ENCODE measurements at places on chromosomes 3 and 15.
A peak's percentile ranks its signal among the peaks of the same experiment; 100 is the strongest.

DNA sequence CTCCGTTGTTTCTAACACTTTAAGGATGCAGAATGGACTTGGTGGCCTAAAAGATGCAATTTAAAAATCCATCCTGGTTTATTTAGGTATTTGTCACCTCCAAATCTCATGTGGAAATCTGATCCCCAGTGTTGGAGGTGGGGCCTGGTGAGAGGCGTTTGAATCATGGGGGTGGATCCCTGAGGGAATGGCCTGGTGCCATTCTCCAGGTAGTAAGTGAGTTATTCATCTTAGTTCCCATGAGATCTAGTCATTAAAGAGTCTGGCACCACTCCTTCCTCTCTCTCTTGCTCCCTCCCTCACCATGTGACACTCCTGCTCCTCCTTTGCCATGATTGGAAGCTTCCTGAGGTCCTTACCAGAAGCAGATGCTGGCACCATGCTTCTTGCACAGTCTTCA, 339.1 kb downstream of the NTRK3 start:
- no peak for DNase-seq

- peak; percentile 53 for DNase-seq
These were observed 244.5 kb downstream of the CD47 start for GRCh38 chr3:107846279-107846852.

DNA sequence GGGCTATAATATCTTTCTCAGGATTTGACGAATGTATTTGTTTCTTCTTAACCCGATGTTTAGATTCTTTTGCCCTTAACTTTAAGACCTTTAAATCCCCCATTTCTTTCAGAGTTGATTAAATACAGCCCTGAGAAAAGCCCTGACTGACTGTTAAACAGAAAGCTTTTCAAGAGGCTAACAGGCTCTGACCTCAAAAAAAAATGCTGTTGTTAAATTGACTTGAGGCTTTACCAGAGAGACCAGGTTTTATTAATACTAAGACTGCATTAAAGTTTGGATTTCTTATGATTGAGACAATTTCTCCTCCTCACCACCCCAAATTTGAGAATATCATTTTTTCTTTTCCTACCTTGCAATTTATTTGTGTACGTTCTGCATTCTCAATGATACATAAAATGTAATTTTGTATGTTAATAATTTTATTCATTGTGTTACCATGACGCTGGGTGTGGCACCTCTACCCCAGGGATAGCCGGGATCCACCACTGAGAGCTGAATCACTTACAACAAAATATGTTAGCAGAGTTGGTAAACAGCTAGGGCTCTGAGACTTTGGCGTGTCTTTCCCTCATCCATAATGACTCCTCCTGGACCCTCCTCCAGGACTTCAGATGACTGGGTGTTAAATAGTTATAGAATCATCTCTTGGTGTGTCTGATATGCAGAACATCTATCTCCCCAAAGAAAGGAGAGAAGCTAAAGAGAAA, 753.5 kb downstream of the NAALADL2 start:
- no peak for DNase-seq

DNA sequence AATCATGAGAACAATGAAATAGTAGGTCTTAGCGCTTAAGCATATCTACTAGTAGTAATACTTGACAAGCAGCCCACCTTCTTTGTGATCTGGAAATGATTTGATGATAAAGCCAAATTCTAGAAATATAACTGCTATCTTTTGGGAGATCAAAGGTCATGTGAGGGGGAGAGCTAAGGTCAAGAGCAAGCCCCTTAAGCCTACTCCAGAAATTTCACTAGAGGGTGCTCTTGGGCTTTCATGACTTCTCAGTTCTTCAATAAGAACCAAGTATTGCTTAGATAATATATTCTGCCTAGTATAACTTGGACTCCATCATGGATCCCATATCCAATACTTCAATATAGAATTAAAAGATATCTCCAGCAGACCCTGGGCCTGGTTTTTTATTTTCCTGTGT, 319.6 kb downstream of the ZBTB20 start:
- peak; percentile 72 for DNase-seq

DNA sequence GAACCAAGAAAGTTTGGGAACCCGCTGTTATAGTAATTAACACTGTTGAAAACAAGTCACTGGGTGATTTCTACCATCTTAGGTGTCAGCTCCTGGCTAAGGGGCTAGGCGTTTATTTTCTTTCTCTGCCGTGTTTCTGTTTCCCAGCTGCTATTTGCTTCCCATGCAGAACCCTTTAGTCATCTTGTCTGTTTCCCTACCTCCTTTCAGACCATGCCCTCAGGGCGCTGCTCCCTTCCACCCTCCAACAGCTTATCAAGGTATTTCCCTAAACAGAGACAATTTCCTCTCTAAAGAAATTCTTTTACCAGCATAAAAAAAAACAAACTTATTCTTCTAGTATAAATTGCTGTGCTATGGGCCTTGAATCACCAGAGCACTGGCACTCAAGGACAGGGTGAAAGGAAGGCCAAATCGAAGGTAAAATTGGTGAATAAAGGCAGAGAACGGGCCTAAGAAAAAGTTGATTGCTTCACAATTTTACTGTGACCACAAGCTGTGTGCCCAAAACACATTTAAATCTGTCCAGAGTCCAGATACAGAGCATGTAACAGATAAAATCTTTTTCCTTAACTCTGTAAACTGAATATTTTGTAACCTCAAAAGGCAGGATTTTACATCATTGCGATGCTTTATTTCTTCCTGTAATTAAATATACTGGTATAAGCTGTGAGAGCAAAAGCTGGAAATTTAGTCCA, 319.2 kb downstream of the ZNF621 start:
- DNase-seq: no peak

DNA sequence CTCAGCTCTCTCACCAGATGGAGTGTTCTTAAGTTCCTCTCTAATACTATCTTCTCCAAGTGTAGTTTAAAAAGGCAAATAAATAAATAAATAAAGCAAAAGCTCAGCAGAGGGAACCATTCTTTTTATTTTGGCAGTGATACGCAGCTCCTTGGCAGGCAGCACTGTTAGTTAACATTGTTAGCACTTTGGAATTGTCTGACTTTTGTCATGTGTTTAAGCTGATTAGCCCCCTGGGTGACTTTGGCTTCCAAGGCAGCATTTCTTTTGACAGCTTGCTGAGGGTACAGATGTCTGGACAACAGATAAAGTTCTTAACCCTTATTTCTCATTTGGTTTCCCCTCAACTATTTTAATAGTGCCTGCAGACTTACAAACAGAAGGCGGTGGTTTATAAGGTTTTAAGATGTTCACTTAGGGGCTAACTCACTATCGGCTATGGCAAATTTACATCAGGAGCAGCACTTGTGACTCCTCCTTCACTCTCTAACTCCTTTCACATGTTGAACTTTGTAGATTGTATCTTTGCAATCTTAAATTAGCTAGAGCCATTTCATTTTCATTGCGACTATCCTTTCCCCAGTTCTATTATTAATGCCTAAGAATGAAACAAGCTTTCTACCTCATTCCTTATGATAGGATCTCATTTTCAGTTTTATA, 213.4 kb downstream of the ZBBX start:
- DNase-seq: no peak

DNA sequence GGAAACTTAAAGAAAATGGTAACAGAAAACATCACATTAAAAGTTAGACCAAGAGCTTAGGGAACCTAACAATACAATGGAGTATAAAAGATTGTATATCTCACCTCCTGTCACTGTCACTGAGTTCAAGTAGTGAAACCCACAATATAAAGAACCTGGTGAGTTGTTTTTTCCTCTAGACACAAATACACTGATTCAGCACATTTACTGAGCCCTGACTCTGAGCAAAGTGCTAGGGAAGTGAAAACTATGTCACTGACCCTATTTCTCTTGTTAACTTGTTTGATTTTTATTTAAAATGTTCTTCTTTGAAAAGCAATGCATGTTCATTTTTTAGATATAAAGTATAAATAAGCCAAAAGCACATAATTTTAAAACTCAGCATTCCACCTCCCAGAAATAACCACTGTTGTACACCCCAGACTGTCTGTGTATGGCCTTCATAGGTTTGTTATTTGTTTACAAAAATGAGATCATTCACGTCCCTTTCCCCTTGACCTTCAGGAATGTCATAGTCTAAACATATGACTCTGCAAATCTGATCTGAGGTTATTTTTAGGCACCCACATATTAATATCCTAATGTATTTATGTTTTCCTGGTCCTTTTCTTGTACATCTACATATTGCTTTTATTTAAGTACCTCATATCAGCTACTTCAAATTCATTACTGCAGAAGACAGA, 69.2 kb upstream of the CSTA start:
- DNase-seq: peak; percentile 78

DNA sequence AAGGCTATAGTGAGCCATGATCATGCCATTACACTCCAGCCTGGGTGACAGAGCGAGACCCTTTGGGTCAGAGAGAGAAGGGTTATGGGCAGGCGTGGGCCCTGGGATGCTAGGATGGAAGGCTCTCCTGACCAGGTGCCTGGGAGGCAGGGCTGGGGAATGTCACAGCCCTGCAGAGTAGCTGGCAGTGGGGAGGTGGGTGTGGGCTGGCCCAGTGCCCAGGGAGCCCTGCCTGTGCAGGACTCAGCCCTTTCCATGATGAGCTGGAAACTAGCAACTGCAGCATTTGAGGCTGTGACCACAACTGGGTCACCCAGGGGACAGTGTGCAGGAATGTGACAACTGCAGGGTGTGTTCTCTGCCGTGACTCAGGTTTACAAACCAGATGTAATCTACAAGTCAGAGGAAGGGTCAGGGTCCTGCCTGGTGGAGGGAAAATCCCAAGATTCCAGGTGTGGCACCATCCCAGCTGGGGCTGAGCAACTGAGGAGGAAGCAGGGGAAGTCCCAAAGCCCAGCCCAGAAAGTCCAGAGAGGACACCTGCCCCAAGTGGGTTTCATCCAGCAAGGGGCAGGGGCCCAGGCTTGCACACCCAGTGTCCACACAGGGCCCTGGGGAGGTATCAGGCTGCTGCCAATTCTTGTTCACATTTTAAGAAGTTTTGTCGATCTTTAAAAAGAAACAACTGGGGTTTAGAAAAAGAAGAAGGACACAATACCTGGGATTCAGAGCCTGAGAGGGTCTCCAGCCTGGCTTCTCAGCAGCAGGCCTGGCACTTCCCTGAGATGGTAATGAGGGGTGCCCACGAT, 45.5 kb downstream of the SLC28A1 start:
- DNase-seq: no peak

DNA sequence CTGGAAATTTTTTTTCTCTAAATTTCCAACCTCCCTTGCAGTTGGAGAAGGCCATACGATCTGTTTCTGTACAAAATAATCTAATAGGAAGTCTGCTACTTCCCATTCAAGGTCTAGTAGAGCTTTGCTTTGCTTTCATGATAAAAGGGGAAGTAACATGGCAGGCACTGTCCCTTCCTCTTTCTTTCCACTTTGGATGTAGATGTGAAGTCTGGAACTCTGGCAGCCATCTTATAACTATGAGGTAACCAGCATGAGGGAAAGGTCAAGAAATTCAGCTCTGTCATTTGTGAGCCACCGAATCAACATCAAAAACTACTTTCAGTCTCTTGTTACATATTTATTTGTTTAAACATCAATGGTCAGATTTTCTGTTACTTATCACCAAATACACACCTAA, 156.3 kb downstream of the MTHFS start:
- DNase-seq: peak; percentile 19

DNA sequence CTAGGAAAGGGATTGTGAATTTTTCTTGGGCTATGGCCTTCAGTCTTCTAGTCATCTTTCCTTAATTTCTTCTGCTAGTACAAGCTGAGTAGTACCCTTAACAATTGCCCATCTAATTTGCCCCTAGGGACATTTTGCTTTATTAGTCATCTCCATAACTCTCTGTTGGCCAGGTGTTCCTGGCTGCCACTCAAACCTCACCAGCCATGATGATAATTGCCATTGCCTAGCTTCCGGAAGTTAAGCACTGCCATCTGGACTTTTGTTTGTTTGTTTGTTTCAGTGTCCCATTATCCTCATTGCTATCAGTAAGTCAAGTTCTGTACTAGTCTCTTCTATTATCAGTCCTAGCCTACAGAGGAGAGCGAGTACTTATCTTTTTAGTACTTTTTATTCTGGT, 36.6 kb upstream of the UBL7 start:
- no peak for DNase-seq

- peak; percentile 18 for DNase-seq
These were observed 77.1 kb downstream of the IQCH start for GRCh38 chr15:67331676-67332075.

DNA sequence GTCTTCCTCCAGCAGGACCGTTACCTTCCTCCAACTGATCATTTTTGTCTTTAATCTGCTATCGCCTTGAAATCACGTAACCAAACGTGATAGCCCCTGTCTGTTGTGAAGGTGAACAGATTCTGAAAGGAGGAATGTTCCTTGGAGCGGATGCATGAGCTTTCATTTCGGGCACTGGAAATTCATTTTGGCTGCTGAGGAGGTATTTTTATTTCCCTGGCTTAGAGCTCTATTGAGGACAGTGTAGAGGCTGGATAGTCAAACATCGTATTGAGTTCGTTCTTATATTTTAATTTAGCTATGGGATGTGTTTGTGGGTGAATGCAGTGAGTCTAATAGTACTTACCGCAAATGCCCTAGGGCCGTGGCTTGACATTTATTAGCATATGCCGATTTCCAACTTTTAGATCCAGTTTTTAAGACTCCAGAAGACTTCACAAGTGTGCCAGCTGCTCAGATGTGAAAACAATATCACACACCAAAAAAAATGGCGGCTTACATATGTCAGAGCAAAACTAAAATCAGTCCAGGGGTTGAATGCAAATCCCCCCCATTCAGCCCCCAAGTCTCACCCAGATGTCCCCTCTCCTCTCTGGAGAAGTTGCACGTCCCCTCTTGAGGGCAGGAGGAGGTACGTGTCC, 22.1 kb downstream of the CPN2 start:
- no peak for DNase-seq

- peak; percentile 34 for DNase-seq
These were observed 577 bp downstream of the ZNF148 start for GRCh38 chr3:125374501-125374995.

DNA sequence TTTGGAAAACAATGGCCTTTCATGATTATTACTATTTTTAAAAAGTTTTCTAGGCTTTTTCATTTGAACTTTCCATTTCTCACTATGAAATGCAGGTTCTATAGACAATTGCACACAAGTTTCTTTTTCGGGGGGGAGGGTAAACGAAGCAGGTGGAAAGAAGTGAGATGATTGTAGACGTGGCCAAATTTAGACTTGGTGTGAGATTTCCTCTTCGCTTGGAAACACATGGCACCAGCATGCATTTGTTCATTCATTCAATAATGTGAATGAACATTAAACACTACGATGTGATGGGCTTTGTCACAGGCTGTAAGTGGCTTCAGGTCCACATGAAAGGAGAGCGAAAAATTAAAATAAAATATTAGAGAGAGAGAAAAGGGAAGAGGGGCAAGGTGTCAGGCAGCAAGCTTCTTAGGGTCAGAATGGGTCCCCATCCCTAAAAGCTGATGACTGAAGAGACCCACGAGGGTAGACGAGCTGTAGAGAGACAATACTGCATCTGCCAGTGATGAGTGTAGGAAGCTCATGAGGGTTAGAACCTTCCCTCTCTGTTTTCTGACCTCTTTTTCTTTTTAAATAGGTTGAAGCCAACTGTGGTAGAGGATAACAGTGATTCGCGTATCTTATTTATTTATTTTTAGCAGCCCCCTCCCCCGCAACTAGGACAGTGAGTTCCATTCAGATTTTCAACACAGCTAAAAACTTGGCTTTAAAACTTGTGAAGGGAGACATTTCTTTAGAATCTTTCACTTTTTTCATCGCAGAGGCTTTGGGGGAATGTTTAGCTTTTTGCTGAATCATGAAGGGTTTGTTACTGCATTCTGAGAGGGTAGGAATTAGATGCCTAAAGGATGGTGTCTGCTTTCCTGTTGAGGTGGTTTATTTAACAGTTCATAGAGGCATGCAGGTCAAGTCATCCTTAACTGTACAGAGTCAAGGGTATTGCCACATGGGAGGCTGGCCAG, 36.2 kb downstream of the GAP43 start:
- DNase-seq: no peak

- peak; percentile 45 for DNase-seq
These were observed 6.7 kb downstream of the ADPRH start for GRCh38 chr3:119585856-119586570.
